GM10248 (cell line): ENCODE measurements at places on chromosomes 7 and 10.
A peak's percentile ranks its signal among the peaks of the same experiment; 100 is the strongest.

DNA sequence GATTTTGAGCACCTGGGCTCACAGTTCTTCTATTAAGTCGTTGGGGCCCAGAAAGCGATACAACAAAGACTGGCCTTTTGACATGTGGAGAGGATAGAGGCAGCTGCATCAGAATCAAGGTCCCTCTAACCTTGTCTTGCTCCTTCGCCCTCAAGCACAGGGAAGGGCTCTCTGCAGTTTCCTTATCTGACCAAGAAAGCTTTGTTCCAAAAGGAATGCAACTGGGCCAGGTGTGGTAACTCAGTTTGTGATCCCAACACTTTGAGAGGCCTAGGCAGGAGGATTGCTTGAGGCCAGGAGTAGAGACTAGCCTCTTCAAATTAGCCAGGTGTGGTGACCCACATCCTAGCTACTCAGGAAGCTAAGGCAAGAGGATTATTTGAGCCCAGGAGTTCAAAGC, 32.2 kb downstream of the SVOPL start:
- no peak for DNase-seq

GRCh38 chr7:117385363-117386109, 41.8 kb downstream of the ASZ1 start:
- DNase-seq = peak; percentile 13

DNA sequence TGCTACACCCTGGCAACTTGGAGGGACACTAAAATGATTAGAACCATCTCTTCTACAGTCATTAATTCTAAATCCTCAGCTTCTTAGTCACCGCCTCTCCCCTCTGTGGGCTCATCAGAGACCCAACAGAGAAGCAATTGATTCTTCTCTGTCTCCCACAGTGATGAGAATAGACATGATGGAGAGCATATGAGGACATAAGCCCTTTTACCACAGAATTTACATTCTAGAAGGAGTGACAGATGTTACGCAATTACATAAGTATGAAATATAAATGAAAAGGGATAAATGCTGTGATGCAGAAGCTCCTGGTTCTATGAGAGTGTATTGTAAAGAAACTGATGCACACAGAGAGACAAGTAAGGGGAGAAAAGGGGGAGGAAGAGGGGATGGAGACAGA, 18.1 kb upstream of the ABCB5 start:
- no peak for DNase-seq

- DNase-seq = no peak
Observed at GRCh38 chr7:151736403-151736909, 140.5 kb downstream of the PRKAG2 start.

- DNase-seq = no peak
Observed at GRCh38 chr7:2950578-2950977, 93.1 kb downstream of the CARD11 start.

GRCh38 chr7:142407939-142408570, 150.2 kb upstream of the PRSS58 start:
- no peak for DNase-seq
